ENCODE measurements at places on chromosomes 6 and 20.
A peak's percentile ranks its signal among the peaks of the same experiment; 100 is the strongest.

- DNase-seq = no peak
Measured at GRCh38 chr20:60510356-60510755, 552.1 kb downstream of the CDH26 start.

DNA sequence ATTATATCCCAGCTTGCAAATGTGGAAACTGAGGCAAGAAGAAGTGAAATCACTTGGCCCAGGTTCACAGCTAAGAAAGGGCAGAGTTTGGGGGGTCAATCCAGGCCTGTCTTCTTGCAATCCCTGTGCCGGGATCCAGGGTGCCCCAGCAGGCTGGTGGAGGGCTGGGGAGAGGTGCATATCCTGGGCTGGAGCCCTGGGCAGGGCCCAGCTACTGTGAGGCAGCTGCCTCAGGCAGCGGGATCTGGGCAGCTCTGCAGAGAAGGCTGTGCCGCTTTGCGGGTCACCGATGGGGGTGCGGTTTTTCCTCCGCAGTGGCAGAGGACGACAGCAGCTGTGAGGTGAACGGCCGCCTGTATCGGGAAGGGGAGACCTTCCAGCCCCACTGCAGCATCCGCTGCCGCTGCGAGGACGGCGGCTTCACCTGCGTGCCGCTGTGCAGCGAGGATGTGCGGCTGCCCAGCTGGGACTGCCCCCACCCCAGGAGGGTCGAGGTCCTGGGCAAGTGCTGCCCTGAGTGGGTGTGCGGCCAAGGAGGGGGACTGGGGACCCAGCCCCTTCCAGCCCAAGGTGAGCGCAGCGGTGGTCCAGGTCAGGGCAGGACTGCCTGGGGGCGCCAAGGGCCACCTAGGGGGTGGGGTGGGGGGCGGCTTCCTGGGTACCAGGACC, 9.4 kb downstream of the CCN5 start:
- no peak for DNase-seq

DNA sequence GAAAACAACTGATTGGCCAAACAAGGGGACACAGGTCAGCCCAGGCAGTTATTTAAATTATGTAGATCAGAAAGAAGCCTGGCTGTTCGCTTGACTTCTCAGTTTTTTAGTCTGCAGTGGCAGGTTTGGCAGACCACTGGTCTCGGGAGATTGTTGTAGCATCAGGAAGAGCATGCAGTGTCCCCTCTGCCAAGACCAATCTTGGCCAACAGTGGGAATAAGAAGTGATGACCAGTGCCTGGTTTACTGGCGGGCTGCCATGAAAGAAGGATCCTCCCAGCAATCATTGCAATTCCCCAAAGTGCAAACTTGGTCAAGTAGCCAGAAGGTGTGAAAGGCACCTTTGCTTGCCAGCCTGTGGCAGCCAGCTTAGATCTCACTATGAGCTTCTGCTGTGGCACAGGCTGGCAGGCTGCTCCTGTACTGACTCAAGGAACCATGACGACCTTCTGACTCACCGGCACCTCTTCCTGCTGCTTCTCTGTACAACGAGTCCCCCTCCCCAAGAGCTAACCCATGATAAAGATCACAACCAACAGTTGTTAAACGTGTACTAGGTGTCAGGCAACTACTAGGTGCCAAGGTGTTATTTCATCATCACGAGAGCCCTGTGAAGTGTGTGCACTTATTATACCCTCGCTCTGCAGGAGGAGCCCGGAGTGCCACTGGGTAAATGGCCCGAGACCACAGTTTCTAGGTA, 76.8 kb upstream of the DUSP22 start:
- no peak for DNase-seq

GRCh38 chr6:28618898-28619555, 93.3 kb downstream of the GPX5 start:
- no peak for DNase-seq

GRCh38 chr20:13788167-13788834, 3.5 kb downstream of the NDUFAF5 start:
- DNase-seq = peak; percentile 51

GRCh38 chr6:20487669-20488375, 46.4 kb upstream of the CDKAL1 start:
- DNase-seq = no peak

Measured in GM10248 (cell line).